ENCODE measurements at places on chromosomes 12 and 14. TPM values are rescaled to one million over a fixed set of nuclear protein-coding genes. Genes with fewer than 3 reads are reported as not detected.

Gene HOXC9
- 8.5 TPM for total RNA-seq

Gene PROX2
- not detected for total RNA-seq

Gene SCNN1A
- 0.40 TPM for total RNA-seq

Gene AVPR1A
- total RNA-seq: 10.5 TPM

Gene A2M
- 263 TPM for total RNA-seq

Gene TMEM119
- total RNA-seq: 14.9 TPM

Gene TSHR
- total RNA-seq: 6.5 TPM

Gene TCL1A
- total RNA-seq: 0.11 TPM

Gene MUCL1
- not detected for total RNA-seq

Measured in spinal cord (tissue), 10 donors.